Hepatocyte (in vitro differentiated cells): ENCODE measurements at places on chromosomes 6 and 20.

GRCh38 chr6:140663772-140664171 is 1289.3 kb upstream of the CITED2 start:
- no peaks in the 10 kb centered on the region for H3K36me3 ChIP-seq
- DNase-seq, result no peak
- H3K27ac ChIP-seq, result no peak overlapping the region
- no peaks in the 10 kb centered on the region for H3K4me1 ChIP-seq

GRCh38 chr20:32160341-32160740 is 47.2 kb downstream of the PLAGL2 start:
- no peak overlapping the region for H3K4me3 ChIP-seq
- DNase-seq, result no peak
- no peaks in the 10 kb centered on the region for H3K4me1 ChIP-seq
- H3K27ac ChIP-seq, result no peak overlapping the region
- no peaks in the 10 kb centered on the region for H3K36me3 ChIP-seq

DNA sequence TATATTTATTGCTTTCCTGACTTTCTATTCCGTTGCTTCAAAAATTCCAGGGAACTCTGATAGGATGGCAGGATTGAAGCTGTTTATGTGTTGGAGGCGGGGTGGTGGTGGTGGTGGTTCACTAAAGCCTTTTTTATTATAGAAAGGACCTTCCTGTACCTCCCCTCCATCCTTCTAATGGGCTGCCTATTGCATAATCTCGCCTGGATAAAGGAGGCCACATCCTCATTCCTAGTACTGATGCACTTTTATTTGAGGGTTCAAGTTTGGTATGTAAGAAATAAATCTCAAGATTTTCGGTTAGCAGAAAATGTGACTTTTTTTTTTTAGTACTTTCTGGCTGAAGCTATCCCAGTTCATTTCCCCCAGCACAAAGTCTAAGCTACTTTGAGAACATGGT is 18.7 kb upstream of the CTAGE9 start:
- no peaks in the 10 kb centered on the region for H3K27me3 ChIP-seq
- H3K36me3 ChIP-seq, result no peaks in the 10 kb centered on the region
- H3K4me3 ChIP-seq, result no peak overlapping the region
- no peak overlapping the region for H3K27ac ChIP-seq
- no peaks in the 10 kb centered on the region for H3K4me1 ChIP-seq

GRCh38 chr20:57234556-57235251 is 31.7 kb downstream of the BMP7 start:
- no peak for DNase-seq
- H3K27ac ChIP-seq, result no peak overlapping the region
- H3K27me3 ChIP-seq, result no peaks in the 10 kb centered on the region
- H3K36me3 ChIP-seq, result no peaks in the 10 kb centered on the region

DNA sequence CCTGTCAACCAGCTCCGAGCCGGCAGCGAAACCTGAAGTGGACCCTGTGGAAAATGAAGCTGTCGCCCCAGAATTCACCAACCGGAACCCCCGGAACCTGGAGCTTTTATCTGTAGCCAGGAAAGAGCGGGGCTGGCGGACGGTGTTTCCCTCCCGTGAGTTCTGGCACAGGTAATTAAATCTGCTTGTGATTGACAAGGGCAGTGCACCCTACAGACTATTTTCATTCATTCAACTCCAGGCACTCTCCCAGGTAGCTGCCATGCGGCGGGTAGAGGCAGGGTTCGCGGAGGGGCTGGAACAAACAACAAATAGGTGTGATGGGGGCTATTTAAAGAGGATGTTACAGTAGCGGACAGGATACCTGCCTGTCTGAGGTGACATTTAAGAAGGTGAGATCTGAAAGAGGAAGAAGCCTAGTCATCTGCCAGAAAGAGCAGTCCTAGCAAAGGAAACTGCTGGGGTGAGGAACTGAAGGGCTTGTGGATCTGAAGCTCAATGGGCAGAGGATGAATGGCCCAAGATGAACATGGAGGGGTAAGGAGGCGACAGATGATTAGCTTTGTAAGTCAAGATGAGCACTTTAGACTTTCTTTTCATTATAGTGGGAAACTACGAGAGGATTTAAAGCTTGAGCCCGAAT is 810 bp downstream of the MRPL18 start:
- peak overlapping the region; percentile 83 for H3K27ac ChIP-seq
- peaks cover 37% of the 10 kb centered on the region for H3K4me1 ChIP-seq
- H3K36me3 ChIP-seq, result no peaks in the 10 kb centered on the region
- peak overlapping the region; percentile 53 for H3K4me3 ChIP-seq
- peak; percentile 37 for DNase-seq

- peak overlapping the region; percentile 100 for H3K27ac ChIP-seq
- H3K36me3 ChIP-seq, result no peaks in the 10 kb centered on the region
- peak overlapping the region; percentile 37 for H3K4me3 ChIP-seq
- peaks cover 33% of the 10 kb centered on the region for H3K4me1 ChIP-seq
These were observed 4.3 kb downstream of the SDCBP2 start for GRCh38 chr20:1324598-1325172.
